Ascending aorta (tissue), 2 donors: ENCODE measurements at places on chromosomes 16 and 17.

DNA sequence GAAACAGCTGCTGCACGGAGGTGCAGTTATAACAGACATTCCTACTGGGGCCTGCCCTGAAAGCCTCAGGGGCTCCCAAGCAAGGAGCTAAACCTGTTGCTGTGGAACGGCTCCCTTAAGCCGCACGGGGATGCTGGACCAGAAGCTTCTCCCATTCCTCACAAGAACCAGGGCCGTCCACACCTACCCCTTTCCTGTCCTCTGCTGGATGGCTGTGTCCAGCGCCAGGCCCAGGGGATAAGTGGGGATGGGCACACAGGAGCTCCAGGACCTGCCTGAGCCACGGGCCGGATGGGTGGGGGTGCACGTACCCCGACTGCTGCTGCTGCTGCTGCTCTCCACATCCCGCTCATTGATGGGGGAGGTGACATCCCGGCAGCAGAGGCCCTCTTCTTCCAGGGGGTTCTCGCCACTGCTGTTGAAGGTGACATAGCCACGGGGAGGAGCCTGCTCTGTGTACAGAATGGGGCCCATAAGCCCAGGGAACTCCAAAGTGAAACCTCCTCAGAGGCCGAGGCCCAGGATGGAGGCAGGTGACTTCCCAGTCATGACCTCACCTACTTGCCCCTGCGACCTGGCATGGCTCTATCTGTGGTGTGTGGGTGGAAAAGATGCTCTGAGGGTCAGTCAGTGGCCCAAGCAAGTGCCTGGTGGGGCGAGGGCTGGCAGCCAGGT lies 8.6 kb downstream of the NUDT16L1 start:
- no peak for DNase-seq

- DNase-seq = no peak
Measured at GRCh38 chr16:29676989-29677785, 1.8 kb upstream of the QPRT start.

DNA sequence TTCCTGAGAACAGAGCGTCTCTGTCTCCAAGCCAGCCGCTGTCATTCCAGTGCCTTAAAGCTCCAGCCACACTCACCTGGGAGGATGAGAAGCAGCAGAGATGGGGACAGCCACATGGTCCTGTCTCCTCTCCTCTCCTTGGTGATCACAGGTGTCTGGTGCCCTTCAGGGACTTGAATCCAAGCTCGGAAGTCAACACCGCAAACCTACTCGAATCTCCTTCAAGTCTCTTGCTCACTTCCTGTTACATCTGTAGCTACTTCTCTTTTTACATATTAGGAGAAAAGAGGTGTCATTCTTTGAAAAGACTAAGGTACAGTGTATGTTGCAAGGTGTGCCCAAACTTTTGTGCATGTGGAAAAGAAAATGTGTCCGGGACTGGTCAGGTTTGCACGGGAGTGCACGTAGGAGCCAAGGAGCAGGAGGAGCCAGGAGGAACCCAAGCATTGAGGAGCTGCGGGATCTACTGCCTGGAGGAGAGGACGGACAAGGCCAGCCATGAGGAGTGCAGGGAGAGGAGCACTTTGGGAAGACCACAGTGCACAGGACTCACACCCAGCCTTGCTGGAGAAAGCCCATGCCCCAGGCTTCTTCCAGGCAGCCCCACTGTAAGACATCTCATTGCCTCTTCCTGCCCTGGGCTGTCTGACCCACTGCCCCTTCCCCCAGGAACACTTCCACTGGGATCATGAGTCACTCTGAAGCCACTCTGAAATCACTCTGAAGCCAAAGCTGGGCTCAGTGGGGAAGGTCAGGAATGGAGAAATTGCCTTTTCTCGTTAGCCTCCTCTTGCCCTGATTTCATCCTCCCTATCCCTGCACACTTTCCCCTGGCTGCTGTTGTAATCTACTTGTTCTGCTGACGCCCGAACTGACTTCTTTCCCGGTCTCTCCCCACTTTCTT lies at the start of gene CD300LD:
TSS of gene CD300LD (minus strand) at position 197 of the 904 bp plus-strand sequence. CDS start at position 116, 81 bp downstream.
- DNase-seq = no peak

DNA sequence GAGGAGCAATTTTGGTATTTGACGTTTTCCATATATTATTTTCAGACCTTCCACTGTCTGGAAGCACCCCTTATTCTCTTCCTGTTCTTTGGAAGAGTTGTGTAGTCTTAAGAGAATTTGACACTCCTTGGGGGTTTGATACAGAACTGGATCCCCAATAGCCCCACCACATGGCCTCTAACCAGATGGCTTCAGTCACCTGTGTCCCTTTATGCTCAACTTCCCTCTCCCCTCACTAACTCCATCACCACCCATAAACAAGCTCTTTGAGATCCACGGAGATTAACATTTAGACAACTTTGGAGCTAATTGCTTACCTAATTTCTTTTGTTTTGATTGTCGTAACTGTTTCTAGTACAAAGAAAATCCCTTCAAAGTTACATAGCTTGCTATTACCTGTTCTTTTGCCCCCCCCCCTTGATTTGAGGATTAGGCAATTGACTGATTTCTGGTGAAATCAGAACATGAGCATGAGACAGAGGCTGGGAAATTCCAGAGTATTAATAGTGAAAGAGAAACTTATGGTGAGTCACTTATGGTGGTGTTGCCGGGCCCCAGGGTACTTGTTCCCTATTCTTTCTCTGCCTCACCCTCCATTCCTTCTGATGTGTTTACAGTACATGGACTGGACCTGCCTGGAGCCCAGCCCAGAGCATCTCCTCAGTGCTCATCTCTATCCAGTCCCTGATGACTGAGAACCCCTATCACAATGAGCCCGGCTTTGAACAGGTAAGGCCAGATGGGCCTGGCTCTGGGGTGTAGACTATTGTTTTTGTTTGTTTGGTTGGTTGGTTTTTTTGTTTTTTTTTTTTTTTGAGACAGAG lies 7.5 kb downstream of the UBE2Z start:
- DNase-seq = no peak

DNA sequence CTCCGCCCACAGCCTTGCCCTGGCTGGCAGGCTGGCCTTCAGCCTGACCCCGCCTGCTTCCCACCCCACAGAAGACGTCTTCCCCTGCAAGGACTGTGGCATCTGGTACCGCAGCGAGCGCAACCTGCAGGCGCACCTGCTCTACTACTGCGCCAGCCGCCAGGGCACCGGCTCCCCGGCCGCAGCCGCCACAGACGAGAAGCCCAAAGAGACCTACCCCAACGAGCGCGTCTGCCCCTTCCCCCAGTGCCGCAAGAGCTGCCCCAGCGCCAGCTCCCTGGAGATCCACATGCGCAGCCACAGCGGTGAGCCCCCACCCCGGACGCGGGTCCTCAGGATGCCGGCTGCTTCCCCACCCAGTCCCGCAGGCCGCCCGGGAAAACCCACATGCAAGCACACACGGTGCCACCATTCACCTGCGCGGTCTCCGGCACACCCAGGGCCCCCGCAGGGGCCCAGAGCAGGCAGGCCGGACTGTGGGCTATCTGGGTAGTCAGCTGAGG lies 38.2 kb upstream of the ZC3H18 start:
- no peak for DNase-seq

DNA sequence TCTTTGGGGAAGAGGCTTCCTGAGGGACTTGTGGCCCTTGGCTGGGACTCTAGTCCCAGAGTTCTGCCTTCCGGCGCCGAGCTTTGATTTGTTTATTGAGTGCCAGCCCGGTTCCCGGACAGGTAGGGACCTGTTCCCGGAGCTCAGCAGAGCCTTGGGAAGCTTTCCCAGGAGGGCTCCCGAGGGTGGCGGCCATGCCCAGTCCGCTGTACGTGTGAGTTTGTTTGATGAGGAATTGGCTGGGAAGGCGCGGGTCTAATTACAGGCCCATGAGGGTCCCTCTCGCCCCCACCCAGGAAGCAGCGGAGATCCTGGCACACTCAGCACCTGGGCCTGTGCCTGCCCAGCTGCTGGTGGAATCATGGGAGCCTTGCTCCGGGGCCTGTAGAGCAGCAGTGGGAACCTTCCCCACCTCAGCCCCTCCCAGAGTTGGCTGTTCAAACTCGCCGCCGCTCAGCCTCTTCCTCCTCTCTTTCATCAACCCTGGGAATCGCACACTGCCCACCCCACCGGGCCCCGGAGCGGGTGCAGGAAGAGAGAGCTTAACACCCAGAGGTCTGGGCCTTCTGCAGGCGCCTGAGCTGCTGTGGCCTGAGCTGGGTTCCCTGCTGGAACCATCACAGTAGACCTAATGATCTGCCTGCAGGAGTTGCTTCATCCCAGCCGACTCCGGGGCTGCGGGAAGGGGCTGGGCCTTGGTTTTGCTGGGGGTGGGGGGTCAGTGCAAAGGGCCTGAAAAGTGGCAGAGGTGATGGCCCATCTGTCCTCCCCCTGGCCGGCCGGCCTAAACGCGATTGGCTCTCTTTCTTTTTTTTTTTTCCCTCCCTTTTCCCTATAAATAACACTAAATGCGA lies 313.7 kb downstream of the SEC14L1 start:
- no peak for DNase-seq

DNA sequence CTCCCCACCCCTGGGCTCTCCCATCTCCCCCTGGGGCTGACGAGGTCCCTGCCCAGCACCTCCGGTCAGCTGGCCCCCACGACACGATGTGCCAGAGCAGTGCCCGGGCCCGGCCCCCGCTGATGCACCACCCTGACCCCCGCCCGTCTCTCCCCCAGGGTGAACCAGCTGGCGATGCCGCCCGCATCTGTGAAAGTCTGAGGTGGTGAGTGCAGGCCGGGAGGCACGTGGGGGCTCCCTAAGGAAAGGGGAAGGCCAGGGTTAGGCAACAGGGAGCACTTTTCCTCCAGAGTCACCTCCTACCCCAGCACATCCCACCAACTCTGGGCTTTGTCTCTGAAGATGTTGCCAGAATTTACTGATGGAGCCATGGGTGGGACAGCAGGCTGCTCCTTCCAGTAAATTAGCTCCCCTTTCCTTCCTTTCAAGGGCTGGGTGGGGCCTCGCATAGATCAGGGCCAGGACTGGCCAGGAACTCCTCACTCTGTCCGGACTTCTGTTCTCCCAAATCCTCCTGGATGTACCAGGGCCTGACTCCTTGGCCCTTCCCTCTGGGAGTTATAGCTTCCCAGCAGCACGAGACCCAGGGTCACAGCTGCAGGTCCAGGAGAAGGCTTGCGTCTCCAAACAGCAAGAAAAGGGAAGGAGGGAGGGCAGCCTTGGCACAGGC lies 18.3 kb downstream of the MYBBP1A start:
- DNase-seq = no peak

- no peak for DNase-seq
Measured at GRCh38 chr17:5897275-5897911, 172.8 kb upstream of the WSCD1 start.

GRCh38 chr17:67200727-67201301 lies 44.2 kb downstream of the HELZ start:
- no peak for DNase-seq

GRCh38 chr17:72759301-72759700 lies 333.2 kb downstream of the SLC39A11 start:
- no peak for DNase-seq

DNA sequence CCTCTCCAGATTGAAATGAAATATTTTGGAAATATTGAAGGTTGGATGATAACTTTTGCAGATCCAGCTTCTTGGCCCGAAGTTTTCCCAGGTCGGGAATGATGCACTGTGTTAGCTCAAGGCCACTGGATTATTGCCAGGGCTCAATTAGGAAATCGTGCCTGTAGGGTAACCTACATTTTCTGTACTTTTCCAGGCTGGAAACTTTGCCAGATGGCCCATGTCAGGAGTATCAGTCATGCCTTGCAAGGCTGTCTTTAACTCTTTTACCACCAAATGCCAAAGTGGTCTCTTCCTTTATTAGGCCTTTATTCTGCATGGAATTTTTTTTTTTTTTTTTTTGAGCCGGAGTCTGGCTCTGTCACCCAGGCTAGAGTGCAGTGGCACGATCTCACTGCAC lies 8.9 kb upstream of the SEC14L1 start:
- DNase-seq = no peak

DNA sequence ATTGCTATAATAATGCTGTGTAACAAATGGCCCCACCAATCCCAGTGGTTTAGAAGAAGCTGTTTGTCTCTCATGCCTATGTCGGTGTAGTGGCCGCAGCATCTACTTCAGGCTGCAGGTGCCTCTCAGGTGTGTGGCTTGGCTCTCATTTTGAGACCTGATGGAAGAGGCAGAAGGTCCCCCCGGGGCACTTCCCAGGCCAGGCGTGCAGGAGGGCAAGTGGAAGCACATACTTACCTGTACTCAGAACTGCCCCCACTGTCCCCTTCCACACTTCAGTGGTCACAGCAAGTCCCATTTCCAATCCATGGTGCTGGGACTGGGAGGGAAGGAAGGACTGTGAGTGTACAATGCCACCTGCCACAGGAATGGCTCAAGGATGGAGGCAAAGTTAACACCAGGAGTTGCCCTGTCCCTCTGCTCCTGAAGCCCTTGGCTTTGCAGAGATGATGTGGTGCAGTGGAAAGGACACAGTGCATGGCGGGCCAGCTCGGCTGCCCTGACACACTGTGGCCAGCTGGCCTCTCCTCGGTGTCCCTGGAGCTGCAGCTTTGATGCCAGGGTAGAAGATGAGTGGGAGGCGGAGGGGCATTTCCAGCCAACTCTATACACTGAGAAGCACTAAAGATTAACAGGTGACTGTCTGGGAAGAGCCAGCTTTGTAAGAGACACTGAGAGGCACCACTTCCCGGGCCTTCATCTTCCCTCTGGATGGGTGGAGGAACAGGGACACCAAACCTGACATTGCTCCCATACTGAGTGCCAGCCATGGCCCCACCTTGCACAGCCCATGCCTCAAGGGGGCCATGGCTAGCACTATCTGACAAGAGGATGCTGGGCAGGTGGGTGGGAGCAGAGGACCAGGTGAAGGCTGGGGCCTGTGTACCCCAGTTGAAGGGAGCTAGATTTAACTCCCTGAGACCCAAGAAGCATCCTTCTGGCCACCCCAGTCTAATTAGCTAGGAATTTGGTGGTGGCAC lies 105.9 kb downstream of the METRNL start:
- DNase-seq = no peak

- DNase-seq = no peak
Measured at GRCh38 chr17:40511667-40512220, 10.3 kb upstream of the TNS4 start.

DNA sequence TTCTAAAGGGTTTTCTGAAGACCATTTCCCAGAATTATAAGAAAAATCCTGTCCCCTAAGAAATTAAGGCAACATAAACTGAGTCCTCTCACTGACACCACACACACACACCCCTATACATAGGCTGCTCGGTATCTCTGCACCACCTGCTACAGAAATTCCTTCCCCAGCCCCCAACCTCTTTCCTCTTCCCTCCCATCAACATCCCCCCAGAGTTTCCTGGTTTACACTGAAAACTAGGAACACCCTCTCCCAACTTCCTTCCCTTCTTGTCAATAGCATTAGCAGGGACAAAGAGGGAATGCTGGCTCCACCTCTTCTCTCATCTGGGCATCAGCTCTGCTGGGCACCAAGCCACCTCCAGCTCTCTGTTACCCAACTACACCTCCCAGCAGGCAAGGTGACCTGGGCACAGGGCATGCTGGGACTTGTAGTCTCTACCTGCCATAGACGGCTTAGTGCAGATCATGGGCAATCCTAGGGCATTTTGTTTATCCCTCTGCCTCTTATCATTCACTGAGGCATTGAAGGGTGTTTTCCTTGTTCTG lies 15.7 kb downstream of the CAVIN1 start:
- peak; percentile 73 for DNase-seq

DNA sequence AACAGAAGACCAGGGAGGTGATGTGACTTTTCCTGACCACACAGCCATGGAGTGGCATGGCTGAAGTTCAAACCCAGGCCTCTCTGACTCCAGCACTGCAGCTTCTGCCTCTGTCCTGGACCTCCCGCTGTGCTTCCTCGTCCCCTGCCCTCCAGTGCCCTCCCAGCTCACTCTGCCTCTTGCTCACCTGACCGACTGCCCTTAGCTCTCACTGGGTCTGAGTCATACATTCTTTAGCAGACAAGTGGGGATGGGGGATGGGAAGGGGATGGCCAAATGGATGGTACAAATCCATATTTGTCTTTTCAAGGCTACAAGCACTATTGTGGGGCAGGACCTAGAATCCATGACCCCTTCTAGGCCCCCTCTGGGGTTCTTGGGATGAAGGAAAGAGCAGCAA lies 33.0 kb downstream of the PITPNM3 start:
- DNase-seq = peak; percentile 39
